ENCODE measurements at places on chromosomes 12 and 14. TPM values are rescaled to one million over a fixed set of nuclear protein-coding genes. Genes with fewer than 3 reads are reported as not detected.

DNA sequence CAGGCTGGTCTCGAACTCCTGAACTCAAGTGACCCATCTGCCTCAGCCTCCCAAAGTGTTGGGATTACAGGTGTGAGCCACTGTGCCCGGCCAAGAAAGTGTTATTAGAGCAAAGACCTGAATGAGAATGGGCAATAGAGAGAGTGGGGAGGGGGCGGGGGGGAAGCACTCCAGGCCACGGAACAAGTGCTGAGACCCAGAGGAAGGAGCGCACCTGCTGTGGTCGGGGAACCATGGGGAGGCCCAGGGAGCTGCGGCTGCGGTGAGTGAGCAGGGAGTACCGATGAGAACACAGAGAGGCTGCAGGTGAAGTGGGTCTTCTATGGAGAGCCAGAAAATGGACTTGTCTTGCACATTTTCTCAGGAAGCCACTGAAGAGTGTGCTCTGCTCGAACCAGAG, 10.8 kb downstream of the SMIM41 start:
- no peak for DNase-seq

DNA sequence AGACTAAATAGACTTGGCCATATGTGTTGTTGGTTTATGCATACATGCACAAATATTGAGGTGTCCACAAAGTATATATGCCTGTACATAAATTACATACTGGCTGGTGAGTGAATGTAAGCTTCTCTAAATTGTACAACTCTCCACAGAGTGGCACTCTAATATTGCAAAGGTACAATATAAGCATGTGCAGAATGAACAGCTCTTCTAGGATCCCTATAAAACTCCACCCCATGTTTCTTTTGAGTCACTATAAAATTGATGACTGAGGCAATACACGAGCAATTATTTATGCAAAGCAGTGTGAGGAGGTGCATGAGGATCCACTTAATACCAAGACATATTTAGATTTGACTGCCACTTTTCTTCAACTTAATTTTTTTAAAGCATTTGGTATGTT, 172.2 kb downstream of the NAV3 start:
- DNase-seq: no peak

GRCh38 chr12:67665679-67666078, 17.1 kb downstream of the DYRK2 start:
- no peak for DNase-seq

GRCh38 chr12:127063339-127064072, 1203.5 kb upstream of the TMEM132C start:
- DNase-seq: no peak

- no peak for DNase-seq
Observed at GRCh38 chr14:59619061-59619460, 42.4 kb upstream of the CCDC175 start.

DNA sequence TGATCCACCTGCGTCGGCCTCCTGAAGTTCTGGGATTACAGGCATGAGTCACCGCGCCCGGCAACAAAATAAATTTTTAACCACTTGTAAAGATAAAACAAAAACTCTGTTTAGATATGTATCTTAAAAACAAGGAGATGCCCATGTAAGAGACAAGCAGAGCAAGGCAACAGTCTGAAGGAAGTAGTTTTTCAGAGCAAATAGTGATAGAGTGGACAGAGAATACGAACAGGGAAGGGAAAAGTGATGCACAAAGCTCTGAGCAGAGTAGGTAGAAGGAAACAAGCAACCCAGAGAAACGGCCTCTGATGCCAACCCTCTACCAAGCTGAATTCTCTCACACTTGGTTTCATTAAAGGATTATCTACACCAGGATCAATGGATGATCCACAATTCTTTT, 24.8 kb upstream of the CDKL1 start:
- DNase-seq: no peak

DNA sequence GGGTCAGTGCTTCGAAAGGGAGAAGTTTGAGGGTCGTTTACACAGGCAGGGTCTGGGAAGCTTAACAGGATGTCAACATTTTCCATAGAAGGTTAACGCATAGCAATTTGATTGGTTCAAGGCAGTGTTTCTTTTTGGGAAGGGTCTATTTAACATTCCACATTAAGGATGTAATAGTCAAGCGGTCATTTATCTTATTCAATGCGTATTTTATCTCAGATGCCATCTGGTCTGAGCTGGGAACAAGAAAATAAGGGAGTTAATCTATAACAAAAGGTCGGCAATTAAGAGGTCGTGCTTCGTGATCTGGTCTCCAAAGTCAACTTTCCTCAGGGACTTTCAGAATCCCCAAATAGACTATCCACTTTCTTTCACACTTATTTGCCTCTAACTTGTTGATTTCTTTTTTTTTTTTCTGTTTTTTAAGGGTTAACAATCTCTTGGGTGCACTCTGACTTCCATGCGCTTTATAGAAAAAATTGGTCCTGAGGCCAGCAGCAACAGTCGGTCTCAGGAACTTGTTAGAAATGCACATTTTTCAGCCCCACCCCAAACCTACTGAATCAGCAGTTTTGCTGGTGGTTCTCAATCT, 550 bp upstream of the RESF1 start:
- no peak for DNase-seq

GRCh38 chr12:108637222-108637971, 3.7 kb upstream of the SELPLG start:
- DNase-seq: no peak

GRCh38 chr12:126309278-126309677, 1244.0 kb downstream of the AACS start:
- no peak for DNase-seq

DNA sequence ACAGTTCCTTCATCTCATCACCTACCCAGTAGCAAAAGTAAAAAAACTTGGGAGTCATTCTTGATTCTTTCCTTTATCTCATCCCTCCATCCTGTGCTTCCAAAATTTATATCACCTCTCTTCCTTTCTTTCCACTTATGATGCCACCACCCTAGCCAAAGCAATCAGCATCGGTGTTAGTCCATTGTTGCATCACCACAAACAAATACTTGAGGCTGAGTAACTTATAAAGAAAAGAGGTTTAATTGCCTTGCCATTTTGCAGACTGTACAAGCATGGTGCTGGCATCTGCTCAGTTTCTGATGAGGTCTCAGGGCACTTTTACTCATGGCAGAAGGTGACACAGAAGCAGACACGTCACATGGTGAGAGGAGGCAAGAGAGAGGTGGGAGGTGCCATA, 19.8 kb upstream of the CATSPERB start:
- no peak for DNase-seq

GRCh38 chr14:30204431-30204980, 276.9 kb upstream of the PRKD1 start:
- DNase-seq: no peak

- no peak for DNase-seq
Observed at GRCh38 chr12:20513189-20513588, 144.9 kb downstream of the PDE3A start.

DNA sequence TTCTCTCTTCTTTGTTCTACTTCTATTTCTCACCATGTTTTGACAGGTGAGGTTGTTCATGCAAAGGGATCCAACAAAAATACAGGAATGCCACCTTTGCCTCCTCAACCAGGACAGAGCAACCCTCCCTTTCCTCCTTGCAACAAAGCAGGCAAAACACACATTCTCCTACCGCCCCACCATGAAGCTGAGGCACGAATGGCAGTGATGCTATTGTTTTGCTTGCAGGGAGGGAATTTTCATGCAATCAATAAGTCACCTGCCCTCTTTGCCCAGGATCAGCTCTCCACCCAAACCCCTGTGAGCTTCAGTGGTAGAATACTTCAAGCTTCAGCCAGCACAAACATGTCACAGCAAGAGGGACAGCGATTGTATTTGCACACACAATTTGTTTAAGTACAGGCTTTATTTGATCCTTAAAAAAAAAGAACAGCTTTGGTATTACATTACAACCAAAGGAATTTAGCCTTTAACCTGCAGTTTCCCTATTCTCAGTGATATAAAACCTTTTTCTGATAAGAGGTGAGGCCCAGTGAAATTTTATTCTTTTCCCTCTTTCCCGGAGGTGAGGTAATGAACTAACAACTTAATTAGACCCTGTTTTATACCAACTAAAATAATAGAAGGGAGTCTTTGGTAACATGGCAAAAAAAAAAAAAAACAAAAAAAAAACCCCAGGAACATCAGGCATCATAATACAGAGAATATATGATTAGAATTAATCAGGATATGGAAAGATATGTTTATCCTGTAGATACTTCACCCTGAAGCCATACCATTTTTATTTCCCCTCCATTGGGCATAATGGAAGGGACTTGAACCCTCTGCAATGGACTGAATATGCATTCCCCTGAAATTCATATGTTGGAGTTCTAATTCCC, 87.0 kb upstream of the EEA1 start:
- DNase-seq: no peak

- DNase-seq: no peak
Observed at GRCh38 chr12:76219806-76220205, 128.4 kb downstream of the BBS10 start.

- DNase-seq: no peak
Observed at GRCh38 chr12:132150780-132151144, 6.5 kb downstream of the NOC4L start.

GRCh38 chr12:95003921-95004272, 400 bp upstream of the NDUFA12 start:
- DNase-seq: no peak

GRCh38 chr14:81440041-81440440, 39.9 kb upstream of the STON2 start:
- no peak for DNase-seq

GRCh38 chr14:30290001-30290400, 269.0 kb upstream of the G2E3 start:
- DNase-seq: no peak

DNA sequence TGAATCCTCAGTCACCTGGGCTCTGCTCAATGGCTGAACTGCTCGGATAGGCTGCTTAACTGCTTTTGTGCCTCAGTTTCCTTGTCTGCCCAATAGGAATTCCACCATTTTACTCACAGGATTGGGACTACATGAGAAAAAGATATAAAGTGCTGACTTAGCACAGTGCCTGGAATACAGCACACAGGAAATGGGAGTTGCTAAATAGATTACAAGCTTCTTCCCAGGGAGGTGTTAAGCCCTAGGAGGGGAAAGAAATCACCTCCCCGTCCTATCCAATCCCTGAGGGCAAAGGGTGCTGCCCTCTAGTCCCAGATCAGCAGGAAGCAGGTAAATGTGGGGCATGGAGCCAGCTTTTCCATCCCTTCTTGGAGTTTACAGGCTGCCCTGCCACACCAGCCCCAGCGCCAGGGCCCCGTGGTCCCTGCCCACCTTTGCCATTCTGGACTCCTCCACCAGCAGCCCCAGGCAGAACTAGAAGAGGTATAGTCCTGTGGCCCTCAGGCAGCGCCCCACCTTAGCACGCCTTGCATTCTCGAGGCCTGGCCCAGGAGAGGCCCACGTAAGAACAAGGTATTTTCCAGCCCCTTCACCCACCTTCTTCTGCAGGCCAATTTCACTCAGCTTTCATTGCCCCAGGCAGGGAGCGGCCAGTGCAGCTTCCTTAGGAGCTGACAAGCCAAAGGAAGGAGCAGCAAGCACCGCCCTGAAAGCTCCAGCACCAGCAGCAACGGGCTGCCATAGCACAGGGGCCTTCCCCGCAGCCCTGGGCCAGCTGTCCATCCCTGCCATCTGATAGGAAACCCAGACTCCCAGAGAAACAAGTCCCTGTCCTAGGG, 28.8 kb upstream of the RPLP0 start:
- no peak for DNase-seq

DNA sequence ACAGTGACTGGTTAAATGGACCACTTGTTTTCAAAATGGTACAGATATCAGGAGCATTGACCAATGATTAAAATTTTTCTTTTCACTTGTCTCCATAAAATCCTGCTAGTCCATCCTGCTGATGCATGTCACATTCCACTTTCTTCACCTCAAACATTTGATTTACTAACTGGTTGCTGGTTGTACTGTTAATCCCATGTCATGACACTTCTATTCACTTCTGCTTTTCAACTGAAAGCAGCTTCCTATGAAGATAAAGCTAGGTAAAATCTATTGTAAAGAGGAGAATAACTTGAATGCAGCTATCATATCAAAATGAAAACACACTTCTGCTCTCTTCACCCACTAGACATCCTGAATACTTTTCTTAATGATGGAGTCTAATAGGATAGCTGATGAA, 149.6 kb upstream of the OTX2 start:
- no peak for DNase-seq

DNA sequence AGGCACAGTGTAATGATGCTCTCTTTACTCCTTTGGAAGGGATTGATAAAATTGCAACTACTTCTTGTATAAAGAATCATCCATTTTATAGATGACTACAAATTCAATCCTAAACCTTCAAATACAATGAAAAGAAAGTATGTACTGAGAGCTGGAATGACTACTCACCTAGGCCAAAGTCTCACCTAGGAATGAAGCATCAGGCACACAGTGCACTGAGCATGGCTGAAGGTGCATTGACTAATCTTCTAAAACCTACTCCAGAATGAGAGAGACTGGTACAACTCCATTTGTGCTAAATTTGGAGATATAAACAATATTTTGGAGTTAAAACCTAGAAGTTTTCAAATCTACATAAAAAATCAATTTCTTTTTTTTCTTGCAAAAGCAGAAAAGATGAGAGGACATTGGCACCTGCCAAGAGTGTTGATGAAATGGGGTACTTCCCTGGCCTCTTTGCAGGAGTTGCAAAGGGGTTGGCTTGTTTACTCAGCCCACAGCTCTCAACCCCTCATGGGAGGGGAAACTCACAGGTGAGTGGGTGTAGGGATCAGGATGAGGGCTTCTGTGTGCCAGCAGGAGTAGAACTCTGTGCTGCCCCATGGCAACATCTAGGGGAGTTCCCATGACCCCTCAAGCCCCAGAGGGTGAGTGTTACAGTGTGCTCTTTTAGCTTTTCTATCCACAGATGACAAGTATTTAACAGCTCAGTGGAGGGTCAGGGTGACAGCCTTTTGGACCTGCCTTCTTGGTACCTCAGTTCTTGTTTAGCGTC, 31.3 kb downstream of the CLECL1 start:
- DNase-seq: no peak

DNA sequence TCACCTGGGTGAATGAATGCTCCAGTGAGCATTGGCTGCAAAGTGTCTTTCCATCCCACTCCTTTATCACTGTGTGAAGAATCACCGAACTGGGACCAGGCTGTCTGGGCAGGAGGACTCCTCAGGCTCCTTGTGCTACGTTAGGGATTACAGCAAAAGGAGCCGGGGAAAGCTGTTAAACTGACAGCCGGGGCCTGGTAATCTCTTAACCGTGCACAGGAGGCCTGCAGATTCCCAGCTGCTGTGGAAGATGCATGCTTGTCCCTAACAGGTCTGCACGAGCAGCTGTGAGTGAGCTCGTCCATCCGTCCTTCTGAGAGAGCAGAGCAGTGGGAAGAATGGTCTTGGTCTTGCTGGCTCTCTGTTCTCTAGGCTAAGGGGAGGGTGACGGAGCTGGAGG, 231.5 kb downstream of the AACS start:
- no peak for DNase-seq

Gene MYF6
- not detected for total RNA-seq

Gene LTB4R
- 14.8 TPM for total RNA-seq

Gene VPS33A
- 19.4 TPM for total RNA-seq

Gene KRT75
- total RNA-seq: not detected

Gene IGF1
- total RNA-seq: 0.42 TPM

Gene CLEC4C
- total RNA-seq: not detected

Gene SOAT2
- 0.17 TPM for total RNA-seq

Gene NELL2
- 1.1 TPM for total RNA-seq

Gene TAS2R8
- not detected for total RNA-seq

Gene PPP1R36
- 0.47 TPM for total RNA-seq

Gene SLC7A8
- 5.3 TPM for total RNA-seq

Gene KRT83
- not detected for total RNA-seq

All from HCT116 (cell line).